GM06990 (cell line): ENCODE measurements at places on chromosomes 1 and 21.

DNA sequence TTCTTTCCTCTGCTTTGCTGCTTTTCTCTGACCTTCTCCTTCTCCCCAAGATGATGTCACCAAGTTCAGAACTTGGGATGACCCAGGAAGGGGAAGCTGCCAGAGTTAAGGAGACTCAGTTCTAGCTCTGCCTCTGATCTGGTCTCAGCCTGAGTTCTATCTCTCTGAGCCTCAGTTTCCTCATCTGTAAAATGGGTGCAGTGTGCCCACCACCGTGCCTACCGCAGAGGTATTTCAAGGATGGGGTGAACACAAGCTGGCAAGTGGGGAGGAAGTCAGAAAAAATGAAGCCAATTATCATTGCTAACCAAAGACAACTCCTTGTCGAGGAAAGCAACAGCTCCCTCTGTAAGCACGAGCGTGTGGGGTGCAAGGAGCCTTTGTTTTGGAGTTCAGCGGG, 249.7 kb downstream of the KAZN start:
- DNase-seq = no peak

DNA sequence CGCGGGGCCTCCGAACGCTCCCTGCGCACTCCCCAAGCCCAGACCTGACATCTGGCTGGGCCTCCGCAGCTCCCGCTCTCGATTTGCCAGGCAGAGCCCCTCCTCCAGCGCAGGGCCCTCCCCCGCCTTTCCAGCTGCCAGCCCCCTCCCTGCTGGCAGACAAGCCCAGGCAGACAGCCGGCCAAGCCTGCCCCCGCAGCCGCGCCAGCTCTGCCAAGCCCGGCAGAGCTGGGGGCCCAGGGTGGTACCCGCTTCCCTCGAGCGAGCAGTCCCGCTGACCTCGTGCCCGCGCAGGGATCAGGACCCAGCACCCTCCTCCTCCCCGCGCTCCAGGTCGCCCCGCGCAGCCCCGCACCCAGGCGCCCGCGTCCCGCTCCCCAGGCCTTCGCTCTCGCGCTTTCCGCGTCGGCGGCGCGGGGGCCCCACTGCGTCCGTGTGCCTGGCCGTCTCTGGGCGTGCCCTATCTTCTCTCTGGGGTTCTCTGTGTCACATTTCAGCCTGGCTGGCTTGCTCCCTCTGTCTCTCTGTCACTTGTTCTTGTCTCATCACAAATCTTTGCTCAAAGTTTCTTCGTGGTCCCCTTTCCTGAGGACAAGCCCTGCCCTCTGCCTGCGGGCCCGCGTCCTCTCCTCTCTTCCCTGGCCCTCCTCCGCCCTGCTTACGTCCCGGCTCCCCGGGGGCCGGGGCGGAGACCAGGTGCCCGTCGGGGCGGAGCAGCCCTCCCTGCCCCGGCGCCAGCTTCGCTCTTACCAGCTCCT, 580 bp downstream of the INKA2 start:
- peak; percentile 72 for DNase-seq

DNA sequence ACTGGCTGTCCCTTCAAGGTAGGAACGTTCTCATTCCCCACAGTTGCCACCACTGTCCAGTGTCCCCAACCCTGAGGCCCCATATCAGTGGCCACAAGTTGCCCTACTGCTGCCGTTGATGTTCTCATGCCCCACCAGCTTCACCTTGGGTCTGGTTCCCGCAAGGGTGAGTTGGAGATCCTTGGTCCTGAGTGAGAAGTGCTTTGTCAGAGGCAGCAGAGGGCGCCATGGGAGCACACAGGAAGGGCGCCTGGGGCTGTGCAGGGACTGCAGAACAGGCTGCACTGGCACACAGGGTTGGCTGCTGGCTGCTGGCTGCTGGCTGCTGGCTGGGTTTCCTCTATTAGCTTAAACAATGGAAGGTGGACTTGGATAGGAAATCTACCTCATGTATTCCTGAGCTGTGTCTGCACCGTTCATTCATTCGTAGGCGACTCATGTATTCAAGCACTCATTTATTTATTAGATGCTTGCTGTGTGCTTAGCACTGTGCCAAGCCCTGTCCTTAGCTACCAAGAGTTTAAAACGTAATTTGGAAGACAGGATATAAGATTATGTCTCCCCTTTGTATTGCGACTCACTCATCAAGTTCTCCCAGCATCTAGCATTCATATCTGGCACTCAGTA, 2.1 kb upstream of the S100A9 start:
- no peak for DNase-seq

GRCh38 chr1:179155615-179156014, 73.7 kb downstream of the TOR3A start:
- no peak for DNase-seq

- DNase-seq = peak; percentile 49
Observed at GRCh38 chr1:155044812-155045657, 6.1 kb upstream of the ADAM15 start.

- no peak for DNase-seq
Observed at GRCh38 chr21:33875026-33875695, 40.4 kb downstream of the ATP5PO start.

DNA sequence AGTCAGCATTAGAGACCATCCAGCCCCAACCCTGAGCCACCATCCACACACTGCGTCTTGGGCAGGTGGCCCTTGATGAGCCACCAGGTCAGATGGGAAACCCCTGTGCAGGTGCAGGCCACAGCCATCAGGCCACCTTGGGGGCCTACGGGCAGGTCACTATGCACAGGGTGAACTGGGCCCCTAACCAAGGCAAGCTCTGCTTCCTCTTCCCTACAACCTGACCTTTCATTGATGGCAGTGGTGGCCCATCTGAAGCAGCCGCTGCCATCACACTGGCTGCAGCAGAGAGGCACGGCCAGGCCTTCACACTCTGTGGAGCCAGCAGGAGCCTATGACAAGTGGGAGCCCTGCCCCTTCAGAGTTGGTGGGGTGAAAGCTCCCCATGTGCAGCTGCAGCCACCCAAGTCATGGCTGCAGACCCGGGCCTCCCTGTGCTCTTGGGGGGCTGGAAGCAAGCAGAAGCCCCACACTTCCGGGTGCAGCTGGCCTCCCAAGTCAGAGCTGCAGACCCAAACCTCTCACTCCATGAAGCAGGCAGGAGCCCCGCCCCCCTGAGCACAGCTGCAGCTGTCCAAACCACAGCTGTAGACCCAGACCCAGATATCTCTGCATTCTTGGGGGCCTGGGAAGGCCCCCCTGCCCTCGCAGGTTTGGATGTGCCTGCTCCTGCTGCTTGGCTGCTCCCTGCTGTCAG, 681.5 kb downstream of the MATN1 start:
- DNase-seq = no peak

- no peak for DNase-seq
Observed at GRCh38 chr1:183937611-183938010, 99.9 kb downstream of the COLGALT2 start.

DNA sequence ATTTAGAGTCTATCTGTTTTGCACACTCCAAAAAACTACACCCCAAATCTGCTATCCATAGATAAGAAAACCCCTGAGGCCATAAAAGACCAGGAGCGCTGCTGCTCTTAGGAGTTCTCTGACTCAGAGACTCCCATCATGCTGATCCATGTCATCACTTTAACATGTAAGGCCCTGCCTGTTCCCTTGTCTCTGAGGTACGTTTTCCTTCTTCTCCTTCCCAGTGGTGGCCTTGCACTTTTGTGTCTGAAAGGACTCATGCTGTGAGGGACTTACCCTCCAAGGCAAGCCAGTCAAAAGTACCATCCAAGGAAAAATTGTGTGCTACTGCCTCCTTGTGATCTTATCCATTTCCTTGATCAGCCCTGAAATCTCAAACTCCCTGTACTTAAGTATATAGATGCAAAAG, 427.4 kb upstream of the NCAM2 start:
- no peak for DNase-seq

DNA sequence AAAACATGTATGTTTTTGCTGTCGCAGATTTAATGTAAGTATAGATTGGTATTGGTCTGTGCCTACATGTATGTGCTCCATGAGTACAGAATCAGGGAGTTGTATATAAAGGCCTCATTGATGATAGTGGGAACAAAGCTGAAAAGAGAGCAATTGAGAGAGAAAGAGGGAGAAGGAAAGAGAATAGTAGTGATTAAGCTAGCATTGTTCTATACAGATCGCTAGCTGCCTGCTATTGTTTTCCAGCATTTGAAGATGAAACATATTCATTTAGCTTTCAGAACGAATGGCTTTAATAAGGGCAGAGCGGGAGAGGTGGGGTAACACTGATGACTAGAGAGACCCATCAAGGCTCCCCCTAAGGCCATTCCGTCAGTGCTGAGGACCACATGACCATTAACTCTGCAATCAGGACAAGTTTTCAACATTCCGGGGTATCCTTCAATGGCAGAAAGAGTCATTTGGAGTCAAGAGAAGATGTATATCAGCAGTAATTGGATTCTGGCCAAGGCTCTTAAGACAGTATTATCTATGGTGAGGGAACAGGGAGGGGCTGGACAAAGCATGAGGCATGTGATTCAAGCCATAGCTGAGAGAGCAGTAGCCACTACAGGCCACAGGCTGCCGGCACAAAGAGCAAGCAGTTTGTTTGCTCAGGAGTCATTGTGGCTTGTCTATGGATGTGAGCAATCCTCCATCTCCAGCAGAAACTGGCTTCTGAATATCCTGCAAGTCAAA, 176.5 kb downstream of the PBX1 start:
- DNase-seq = no peak

GRCh38 chr1:53944469-53945182, 873 bp downstream of the IFT25 start:
- DNase-seq = no peak

DNA sequence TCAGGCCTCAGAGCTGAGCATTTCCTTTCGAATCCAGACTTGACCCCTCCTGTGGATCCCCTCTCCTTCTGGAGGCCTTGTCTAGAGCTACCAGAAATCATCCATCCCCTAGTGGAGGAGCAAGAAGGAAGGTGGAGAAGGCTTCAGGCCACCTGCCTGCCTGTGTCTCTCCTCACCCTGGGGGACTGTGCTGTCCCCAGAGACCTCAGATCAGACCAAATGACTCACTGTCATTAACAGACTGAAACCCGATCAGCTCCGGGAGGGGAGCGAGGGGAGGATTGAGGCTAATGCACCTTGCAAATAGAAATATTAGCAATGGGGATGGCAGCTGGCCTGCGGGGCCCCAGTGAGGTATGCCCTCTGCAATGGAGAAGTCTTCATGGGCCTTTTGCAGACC, 2.1 kb downstream of the MYBPH start:
- DNase-seq = peak; percentile 54

DNA sequence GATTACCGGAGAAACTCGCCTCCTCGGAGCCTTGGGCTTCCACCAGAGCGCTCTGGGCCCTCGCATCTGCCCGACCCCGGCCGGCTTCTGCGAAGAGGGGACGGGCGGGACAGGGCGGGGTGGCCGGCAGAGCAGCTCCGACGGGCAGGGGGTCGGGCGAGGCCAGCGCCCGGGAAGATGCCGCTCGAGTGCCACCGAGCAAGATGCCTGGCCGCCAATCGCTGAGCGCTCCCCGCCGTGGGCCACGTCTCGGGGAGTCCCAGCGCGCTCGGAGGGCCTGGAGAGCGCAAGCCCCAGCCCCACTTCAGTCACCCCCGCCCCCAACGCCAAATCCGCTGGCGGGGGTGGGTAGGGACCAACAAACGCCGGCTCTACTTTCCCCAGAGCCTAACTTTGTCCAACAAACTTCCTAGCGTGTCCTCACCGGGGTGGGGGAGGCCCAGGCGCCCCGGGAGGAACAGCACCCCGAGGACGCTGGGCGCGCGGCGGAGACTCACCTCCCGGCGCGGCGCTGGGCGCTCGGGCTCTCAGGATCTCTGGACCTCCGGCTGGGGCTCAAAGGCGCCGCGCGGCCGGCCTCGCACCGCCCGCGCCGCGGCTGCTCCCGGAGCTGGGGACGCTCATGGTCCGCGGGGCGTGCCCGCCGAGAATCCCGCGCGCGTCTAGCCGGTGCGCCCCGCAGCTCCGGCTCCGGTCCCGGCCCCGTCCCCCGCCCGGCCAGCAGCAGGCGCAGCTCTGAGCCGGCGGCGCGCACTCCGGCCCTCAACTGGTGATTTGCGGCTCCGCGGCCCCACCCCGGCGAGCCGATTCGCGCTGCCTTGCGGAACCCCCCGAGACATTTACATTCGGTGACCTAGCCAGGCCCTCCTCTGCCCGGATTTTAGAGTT, at the start of gene BCAR3:
Gene BCAR3 (minus strand): TSS at position 737 of the 888 bp plus-strand sequence. CDS start 6,907 bp downstream, outside the sequence.
- DNase-seq = peak; percentile 84

DNA sequence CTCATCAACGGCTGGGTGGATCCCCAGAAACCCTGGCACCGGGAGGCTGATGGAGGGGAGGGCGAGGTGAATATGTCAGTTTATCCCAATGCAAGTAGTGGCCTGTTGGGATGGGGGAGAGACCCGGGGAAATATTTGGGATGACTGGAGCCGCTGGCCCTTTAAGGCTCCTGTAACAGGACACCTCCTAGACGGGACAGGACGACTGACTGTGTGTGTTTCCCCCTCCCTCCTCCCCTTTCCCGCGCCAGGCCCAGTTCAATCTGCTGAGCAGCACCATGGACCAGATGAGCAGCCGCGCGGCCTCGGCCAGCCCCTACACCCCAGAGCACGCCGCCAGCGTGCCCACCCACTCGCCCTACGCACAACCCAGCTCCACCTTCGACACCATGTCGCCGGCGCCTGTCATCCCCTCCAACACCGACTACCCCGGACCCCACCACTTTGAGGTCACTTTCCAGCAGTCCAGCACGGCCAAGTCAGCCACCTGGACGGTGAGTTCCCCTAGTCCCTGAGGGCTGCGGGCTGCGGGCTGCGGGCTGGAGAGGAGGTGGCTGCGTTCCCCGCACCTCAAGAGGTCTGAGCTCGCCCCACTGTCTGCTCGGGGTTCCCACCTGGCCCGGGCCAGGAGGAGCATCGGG, 44.8 kb upstream of the CCDC27 start:
- no peak for DNase-seq

DNA sequence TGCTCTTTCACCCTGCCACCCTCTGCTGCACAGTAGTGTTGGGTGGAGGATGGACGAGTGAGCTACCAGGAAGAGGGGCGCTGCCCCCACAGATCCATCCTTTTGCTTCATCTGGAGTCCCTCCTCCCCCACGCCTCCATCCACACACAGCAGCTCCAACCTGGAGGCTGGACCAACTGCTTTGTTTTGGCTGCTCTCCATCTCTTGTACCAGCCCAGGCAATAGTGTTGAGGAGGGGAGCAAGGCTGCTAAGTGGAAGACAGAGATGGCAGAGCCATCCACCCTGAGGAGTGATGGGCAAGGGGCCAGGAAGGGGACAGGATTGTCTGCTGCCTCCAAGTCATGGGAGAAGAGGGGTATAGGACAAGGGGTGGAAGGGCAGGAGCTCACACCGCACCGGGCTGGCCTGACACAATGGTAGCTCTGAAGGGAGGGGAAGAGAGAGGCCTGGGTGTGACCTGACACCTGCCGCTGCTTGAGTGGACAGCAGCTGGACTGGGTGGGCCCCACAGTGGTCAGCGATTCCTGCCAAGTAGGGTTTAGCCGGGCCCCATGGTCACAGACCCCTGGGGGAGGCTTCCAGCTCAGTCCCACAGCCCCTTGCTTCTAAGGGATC, 8.5 kb downstream of the CHRNB2 start:
- no peak for DNase-seq

GRCh38 chr1:182309631-182310351, 81.8 kb downstream of the GLUL start:
- no peak for DNase-seq
